Thoracic aorta (tissue), 2 donors: ENCODE measurements at places on chromosomes 3 and 15. TPM values are rescaled to one million over a fixed set of nuclear protein-coding genes. Genes with fewer than 3 reads are reported as not detected.

DNA sequence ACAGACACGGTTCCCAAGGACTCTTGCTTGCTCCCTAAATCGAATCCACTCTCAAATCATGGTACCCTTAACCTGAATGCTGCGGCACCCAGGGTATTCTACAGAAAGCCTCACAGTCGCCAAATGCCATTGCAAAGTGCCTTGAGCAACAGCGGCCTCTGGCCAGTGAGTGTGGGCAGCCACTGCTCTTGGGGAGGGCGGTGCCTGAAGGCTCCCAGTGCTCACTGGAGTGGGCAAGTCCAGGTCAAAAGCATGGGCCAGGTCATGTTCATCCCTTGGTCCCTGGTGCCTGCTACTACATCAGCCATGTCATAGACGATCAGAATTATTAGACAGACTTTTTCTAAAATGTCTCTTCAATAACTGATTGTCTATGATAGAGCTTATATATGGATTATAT lies 82.5 kb downstream of the ADAMTS17 start:
- no peak for DNase-seq
- H3K4me1 ChIP-seq = no peaks in the 10 kb centered on the region
- H3K27ac ChIP-seq = no peak overlapping the region
- H3K4me3 ChIP-seq = no peak overlapping the region
- H3K27me3 ChIP-seq = no peaks in the 10 kb centered on the region

DNA sequence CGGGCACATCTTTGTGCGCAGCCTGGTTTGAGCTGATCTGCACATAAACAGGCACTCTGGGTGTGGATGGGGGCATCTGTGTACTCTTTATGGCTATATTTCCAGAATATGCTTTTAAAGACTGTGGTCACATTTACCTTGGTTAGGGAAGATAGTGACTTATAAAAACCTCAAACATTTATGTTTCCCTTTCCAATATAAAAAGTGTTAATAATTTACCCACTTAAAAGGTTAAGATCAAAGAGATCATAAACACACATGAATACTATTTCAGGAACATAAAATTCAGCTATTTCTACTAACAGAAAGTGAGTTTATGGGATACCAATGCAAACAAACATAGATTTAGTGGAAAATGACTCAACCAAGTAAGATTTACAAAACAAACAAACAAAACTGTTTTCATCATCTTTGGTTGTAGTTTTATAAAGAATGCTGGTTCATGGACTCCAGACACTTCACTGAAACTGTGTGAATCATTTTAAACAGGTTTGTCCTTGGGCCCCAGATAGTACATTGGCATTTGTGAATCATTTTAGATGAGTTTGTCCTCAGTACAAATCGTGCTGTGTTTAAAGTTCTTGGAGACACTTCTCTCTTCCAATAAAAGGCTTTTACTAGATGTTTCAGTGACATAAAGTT lies 253.5 kb upstream of the CTDSPL start:
- H3K36me3 ChIP-seq = no peaks in the 10 kb centered on the region
- H3K27ac ChIP-seq = peak overlapping the region; percentile 61
- no peaks in the 10 kb centered on the region for H3K27me3 ChIP-seq
- peaks cover 86% of the 10 kb centered on the region for H3K4me1 ChIP-seq
- no peak overlapping the region for H3K4me3 ChIP-seq

- no peaks in the 10 kb centered on the region for H3K36me3 ChIP-seq
- H3K4me3 ChIP-seq = no peak overlapping the region
- no peak for DNase-seq
- no peaks in the 10 kb centered on the region for H3K27me3 ChIP-seq
- H3K4me1 ChIP-seq = no peaks in the 10 kb centered on the region
- no peak overlapping the region for H3K27ac ChIP-seq
These were observed 229.7 kb downstream of the NAALADL2 start for GRCh38 chr3:175088766-175089380.

UBP1 gene
- total RNA-seq = 92.2 TPM

RNU5B-1 gene
- not detected for total RNA-seq

TRAT1 gene
- not detected for total RNA-seq

DNA sequence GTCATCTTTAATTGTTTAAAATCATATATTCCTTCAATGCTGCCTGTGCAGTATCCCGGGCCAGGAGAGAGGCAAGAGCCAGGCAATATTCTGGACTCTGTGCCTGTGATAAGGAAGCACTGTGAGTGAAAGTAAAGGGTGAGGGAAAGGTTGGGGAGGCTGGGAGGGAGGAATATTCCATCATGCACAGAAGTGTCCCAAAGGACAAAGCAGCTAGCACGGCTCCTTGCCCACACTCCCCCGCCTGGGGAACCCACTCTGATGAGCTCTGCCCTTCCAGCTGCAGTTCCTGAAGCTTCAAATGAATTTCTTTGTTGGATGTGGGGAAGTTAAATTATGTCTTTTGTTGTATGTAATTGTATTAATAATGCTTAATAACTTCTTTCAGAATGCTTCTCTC lies 1.5 kb upstream of the PRICKLE2 start:
- H3K27me3 ChIP-seq = no peaks in the 10 kb centered on the region
- H3K4me3 ChIP-seq = no peak overlapping the region
- no peak for DNase-seq
- no peaks in the 10 kb centered on the region for H3K36me3 ChIP-seq
- H3K4me1 ChIP-seq = peaks cover 43% of the 10 kb centered on the region

GRCh38 chr3:119145128-119145499 lies 851 bp upstream of the TEX55 start:
- no peak overlapping the region for H3K4me3 ChIP-seq
- no peaks in the 10 kb centered on the region for H3K4me1 ChIP-seq
- H3K27me3 ChIP-seq = no peaks in the 10 kb centered on the region
- no peak for DNase-seq
- no peaks in the 10 kb centered on the region for H3K36me3 ChIP-seq
- no peak overlapping the region for H3K27ac ChIP-seq

GRCh38 chr3:170511371-170511770 lies 74.5 kb downstream of the SLC7A14 start:
- no peaks in the 10 kb centered on the region for H3K27me3 ChIP-seq
- no peaks in the 10 kb centered on the region for H3K36me3 ChIP-seq
- H3K4me3 ChIP-seq = no peak overlapping the region
- H3K4me1 ChIP-seq = no peaks in the 10 kb centered on the region
- DNase-seq = no peak

DNA sequence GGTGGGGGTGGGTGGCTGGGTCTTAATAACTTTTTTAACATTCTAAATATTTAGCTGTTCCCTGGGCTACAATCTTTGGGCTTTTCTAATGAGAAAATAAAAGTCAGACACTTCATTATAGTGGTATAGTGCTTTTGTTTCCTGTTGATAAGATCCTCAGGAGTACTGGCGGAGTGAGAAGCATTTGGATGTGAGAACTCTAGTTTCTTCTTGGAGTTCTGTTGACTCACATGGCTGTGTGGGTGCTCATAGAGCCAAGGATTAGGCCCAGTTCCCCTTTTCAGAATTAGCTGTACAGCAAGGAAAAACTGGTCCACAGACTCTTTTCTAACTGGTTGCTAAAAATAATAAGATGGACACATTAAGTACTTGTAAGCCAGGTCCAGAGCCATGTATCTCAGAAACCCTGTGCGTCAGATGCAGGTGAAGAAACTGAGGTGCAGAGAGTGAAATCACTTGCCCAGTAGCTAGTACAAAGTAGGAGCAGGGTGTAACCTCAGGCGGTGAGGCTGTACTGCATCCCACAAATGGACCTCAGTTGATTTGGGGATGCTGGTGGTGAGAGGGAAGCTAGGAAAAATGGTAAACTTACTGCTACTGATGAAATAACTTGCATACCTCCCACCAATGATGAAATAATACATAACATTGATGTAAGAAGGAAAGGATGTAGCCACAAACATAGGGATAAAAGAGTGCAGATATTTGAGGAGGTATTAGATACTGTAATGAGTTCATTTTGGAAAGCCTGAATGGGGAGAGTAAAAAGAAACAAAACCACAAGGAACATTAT lies 2.3 kb downstream of the ITPR1 start:
- H3K36me3 ChIP-seq = no peaks in the 10 kb centered on the region
- peak overlapping the region; percentile 82 for H3K4me3 ChIP-seq
- DNase-seq = no peak

GRCh38 chr3:16511681-16512434 lies 1.6 kb downstream of the RFTN1 start:
- peak; percentile 74 for DNase-seq
- peaks cover 63% of the 10 kb centered on the region for H3K4me1 ChIP-seq
- peak overlapping the region; percentile 76 for H3K27ac ChIP-seq
- no peaks in the 10 kb centered on the region for H3K27me3 ChIP-seq

SLC28A1 gene
- total RNA-seq = 0.41 TPM

- no peak overlapping the region for H3K4me3 ChIP-seq
- peaks cover 69% of the 10 kb centered on the region for H3K4me1 ChIP-seq
- no peak for DNase-seq
These were observed 27.9 kb downstream of the FBN1 start for GRCh38 chr15:48617619-48618018.

SHC4 gene
- total RNA-seq = 16.1 TPM

GALNT15 gene
- 167 TPM for total RNA-seq

THBS1 gene
- total RNA-seq = 1,389 TPM

- no peak overlapping the region for H3K4me3 ChIP-seq
- no peak for DNase-seq
- peaks cover 10% of the 10 kb centered on the region for H3K4me1 ChIP-seq
- no peaks in the 10 kb centered on the region for H3K36me3 ChIP-seq
- no peaks in the 10 kb centered on the region for H3K27me3 ChIP-seq
- H3K27ac ChIP-seq = no peak overlapping the region
These were observed 19.3 kb upstream of the PRR23E start for GRCh38 chr3:127173516-127174166.

ATP13A5 gene
- not detected for total RNA-seq

DNA sequence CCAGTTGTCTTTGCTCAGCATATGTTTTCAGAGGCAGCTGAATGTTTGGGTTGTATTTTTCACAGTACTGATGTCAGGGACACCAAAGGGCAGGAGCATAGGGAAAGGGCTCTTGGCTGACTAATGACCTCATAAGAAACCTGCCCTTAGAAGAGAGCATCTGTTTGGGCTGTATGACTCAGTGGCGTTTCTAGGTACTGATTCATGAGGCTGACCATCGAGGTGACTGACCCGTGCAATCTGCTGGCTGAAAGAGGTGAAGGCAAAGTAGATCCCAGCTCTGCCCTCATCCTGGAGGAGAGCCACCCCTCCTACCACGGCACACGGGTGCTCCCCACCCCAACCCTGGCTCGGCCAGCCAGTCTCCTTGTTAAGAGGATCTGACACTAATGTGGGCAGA lies 8.3 kb downstream of the LMCD1 start:
- H3K4me1 ChIP-seq = peaks cover 60% of the 10 kb centered on the region
- H3K27ac ChIP-seq = peak overlapping the region; percentile 83

GRCh38 chr3:44021651-44022594 lies 219.8 kb upstream of the TOPAZ1 start:
- H3K4me1 ChIP-seq = peaks cover 9% of the 10 kb centered on the region
- H3K27me3 ChIP-seq = peaks cover 5% of the 10 kb centered on the region
- H3K4me3 ChIP-seq = peak overlapping the region; percentile 61
- no peak for DNase-seq
- no peaks in the 10 kb centered on the region for H3K36me3 ChIP-seq

PLEKHO2 gene
- total RNA-seq = 53.8 TPM

GRCh38 chr3:33217866-33218445 lies 654 bp downstream of the SUSD5 start:
- H3K4me1 ChIP-seq = peaks cover 31% of the 10 kb centered on the region
- H3K27me3 ChIP-seq = no peaks in the 10 kb centered on the region
- no peak for DNase-seq
- H3K36me3 ChIP-seq = peaks cover 6% of the 10 kb centered on the region
- peak overlapping the region; percentile 92 for H3K27ac ChIP-seq
- peak overlapping the region; percentile 74 for H3K4me3 ChIP-seq

GRCh38 chr3:89584398-89584797 lies 477.0 kb downstream of the EPHA3 start:
- no peak for DNase-seq
- no peaks in the 10 kb centered on the region for H3K36me3 ChIP-seq
- no peak overlapping the region for H3K4me3 ChIP-seq
- H3K4me1 ChIP-seq = no peaks in the 10 kb centered on the region

DNA sequence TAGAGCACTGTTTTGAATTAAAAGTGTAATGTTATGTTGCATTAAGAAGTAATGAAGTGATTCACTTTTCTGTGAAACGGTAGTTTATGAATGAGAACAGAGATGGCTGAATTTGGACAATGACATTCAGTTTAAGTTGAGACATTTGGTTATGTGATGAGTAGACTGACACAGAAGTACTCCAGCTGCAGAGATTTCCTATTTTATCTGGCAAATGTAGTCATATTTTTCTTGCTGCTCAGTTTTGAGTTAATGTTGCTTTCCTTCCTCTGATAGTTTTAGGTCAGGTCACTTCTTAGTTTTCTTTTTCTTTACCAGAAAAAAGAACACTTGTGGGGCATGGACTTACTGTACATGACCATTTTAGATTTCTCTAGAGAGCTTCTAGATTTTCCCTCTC lies 51.2 kb downstream of the ASB7 start:
- H3K27ac ChIP-seq = no peak overlapping the region
- H3K27me3 ChIP-seq = no peaks in the 10 kb centered on the region
- H3K4me1 ChIP-seq = no peaks in the 10 kb centered on the region
- no peaks in the 10 kb centered on the region for H3K36me3 ChIP-seq
- no peak overlapping the region for H3K4me3 ChIP-seq

DNA sequence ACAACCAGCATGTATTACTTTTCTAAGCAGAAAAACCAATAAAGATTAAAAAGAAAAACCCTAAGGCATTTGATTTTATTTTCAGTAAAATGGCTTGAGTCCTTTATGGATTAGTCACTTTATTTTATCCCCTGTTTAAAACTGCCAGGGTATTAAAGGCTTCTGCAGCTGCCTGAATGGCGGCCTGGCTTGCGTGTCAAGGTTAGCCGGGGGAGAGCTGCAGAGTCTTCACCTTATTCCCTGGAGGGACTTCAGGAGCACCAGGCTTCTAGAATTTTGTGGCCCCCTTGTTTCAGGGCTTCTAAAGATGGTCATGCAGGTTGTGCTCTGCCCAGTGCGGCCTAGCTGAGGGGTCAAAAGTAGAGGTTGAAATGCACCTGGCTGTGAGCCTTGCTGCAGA lies 58.0 kb upstream of the ICE2 start:
- no peak overlapping the region for H3K27ac ChIP-seq
- no peaks in the 10 kb centered on the region for H3K36me3 ChIP-seq
- H3K4me3 ChIP-seq = no peak overlapping the region
- H3K27me3 ChIP-seq = no peaks in the 10 kb centered on the region
- no peaks in the 10 kb centered on the region for H3K4me1 ChIP-seq
- no peak for DNase-seq

DNA sequence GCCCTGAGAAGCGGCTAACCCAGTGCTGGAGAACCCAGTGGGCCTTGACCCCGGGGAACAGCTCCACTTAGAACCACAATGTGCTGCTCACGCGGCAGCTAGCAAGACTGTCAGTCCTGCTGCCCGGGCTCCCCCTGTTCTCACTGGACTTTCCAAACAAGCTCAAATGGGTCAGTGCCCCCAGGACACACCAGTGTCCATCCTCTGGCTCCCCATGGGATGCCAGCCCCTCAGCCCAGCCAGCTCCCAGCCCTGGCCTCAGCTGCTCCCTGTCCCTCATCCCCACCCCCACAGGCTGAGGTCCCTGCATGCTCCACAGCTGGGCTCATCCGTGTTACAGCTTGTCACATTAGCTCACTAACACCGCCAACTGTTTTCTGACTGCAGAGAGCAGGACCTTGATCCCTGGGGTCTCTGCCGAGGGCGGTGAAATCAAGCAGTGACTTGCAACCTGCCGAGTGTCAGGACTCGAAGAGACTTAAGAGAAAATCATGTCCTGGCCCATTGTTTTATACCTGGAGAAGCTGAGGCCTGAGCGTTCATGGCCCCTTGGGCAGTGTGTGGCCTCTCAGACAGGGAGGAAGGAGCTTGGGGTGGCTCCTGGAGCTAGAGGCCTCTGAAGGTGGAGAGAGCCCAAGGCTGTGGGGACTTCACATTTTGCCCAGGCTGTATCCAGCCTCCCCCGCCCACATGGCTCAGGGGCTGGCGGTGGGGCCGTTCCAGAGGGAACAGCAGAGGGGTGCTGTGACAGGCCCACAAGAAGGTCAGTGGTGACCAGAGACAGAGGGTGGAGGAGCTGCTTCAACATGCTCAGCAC lies 157.5 kb downstream of the MEGF11 start:
- no peak overlapping the region for H3K27ac ChIP-seq
- H3K27me3 ChIP-seq = no peaks in the 10 kb centered on the region
- H3K4me1 ChIP-seq = no peaks in the 10 kb centered on the region
- H3K36me3 ChIP-seq = no peaks in the 10 kb centered on the region

CD86 gene
- total RNA-seq = 6.0 TPM
